ENCODE measurements at places on chromosomes 2 and 18. TPM values are rescaled to one million over a fixed set of nuclear protein-coding genes. Genes with fewer than 3 reads are reported as not detected.

Gene RGPD3
- total RNA-seq, result 0.59 TPM

Gene BARD1
- total RNA-seq, result 18.5 TPM

DNA sequence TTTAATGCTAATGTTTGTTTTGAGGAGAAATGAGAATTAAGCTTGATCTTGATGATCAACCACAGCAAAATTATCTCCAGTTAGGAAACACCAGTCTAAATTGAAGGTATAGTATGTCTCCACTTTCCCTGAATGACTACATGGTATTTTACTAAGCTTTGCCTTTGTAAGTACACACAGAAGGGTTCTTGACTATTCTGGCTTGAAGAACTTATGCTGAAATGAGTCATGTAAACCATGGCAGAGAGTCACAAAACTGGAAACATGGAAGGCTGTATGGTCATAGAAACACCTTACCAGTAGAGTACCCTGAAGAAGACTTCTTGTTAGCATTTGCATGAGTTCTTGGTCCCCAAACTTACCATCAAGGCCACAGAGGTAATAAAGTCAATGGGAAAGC, 250.5 kb downstream of the SLC8A1 start:
- DNase-seq, result no peak

Gene NEU2
- not detected for total RNA-seq

Gene OXER1
- not detected for total RNA-seq

Gene ELAC1
- total RNA-seq, result 6.5 TPM
